IMR-90 (cell line): ENCODE measurements at places on chromosomes 3 and 15. TPM values are rescaled to one million over a fixed set of nuclear protein-coding genes. Genes with fewer than 3 reads are reported as not detected.
A peak's percentile ranks its signal among the peaks of the same experiment; 100 is the strongest.

- DNase-seq = no peak
These were observed 26.4 kb upstream of the SCN10A start for GRCh38 chr3:38842266-38842965.

- DNase-seq = no peak
These were observed 153.5 kb downstream of the MECOM start for GRCh38 chr3:169509780-169510692.

DNA sequence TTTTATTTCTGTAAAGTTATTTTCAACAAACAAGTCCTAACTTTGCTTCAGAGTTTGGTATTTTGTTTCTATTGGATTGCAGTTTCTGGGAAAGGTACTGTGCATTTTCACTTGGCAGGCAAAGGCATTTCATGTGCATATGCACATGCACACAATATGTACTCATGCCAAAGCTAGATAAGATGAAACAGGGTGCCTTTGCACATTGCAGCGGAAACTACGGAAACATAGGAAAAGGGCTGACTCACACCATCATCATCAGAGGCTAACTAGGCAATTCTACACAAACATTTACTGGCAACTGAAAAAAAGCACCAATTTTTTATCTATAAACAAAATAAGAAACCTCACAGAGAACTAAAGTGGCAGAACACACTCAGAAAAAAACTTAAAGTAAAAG, 550.6 kb upstream of the NECTIN3 start:
- DNase-seq = peak; percentile 98

- peak; percentile 29 for DNase-seq
These were observed 44.4 kb upstream of the FAN1 start for GRCh38 chr15:30859091-30859874.

GRCh38 chr15:45799508-45799907, 164.7 kb downstream of the SQOR start:
- DNase-seq = no peak

- no peak for DNase-seq
These were observed 56.6 kb downstream of the ETV5 start for GRCh38 chr3:186052096-186052840.

DNA sequence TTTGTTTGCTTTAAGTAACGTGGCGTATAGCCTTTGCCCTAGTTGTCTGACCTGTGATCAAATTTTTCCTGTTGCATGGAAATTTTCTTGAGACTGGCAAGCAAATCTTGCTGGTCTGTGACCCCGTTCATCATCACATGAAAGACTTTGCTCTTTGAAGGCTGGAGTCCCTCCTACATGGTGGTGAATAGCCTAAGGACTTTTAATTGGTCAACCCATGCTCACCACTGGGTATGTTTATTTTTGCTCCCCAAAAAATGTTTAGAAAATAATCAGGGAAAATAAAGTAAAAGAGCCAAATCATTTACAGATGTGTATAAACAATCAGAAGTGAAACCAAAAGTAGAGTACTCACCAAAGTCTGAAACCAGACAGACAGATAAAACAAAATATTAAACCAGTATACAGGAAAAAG, 1075.3 kb upstream of the ALCAM start:
- no peak for DNase-seq

GRCh38 chr15:94258246-94258645, 26.9 kb downstream of the MCTP2 start:
- DNase-seq = no peak

- no peak for DNase-seq
These were observed 12.9 kb downstream of the DUOX2 start for GRCh38 chr15:45100884-45101625.

GRCh38 chr15:36498916-36499315, 80.5 kb upstream of the CDIN1 start:
- DNase-seq = no peak

DNA sequence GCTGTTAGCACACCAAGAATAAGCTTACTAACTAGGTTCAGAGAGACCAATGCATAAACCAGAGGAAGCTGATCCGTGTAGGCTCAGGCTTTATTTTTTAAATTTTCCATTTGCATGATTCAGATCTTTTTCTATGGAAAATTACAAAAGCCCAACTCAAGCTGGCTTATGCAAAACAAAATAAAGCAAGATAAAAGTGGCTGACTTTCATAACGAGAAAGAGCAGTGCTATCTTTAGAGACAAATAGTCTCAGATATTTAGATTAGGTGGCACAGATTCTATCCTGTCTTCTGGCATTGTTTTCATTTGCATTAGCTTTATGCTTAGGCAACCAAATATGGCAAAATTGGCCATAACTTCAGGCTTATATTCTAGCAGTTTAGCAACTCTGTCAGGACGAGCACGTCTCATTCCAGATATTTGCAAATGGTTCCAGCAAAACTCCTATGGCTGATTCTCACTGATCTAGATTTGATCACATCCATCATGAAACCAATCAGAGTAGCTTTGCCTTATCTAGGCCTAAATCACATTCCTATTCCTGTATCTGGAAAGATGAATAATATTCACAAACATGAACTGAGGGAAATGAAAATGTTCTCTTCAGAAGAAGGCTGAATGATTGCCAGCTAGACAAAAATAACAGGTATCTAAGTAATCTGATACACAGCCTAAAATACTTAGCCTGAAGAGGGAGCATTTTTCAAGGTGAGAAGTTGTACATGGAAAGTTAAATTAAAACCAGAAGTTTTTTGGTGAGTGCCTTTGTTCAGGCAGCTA, 216.4 kb upstream of the DPPA4 start:
- peak; percentile 18 for DNase-seq

DNA sequence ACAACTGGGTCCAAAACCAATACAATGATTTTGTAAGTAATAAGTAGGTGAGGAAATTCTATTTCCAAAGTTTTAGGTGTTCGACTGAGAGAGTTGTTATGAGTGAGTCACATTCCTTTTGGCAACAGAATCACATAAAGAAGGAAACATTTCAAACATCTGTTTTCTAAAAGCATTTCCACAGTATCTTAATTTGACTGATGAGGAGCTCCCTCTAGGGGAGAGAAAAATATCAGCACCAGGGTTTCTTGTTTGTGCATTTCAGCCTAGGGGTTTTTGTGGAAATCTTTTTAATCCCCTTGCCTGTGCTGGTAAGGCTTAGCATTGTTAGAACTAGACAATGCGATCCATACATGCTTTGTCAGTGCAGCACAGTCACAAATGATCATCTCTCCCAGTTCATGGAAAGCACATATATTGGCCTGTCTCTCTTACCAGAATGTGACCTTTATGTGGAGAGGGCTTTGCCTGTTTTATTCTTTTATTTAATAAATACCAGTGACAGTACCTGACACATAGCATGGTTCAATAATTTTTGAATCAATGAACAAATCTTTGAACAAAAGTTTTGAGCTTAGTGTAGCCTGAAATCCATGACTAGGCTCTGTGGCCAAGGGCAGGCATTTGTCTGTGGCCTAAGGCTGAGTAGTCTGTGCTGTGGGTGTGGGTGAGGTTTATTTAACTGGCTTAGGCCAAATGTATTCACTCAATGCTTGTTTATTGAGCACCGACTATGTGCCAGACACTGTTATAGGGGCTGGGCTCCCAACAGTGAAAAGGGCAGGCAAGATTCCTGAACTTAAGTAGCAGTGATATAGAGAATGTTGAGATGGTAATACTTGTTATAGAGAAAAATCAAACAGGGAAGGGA, 21.1 kb upstream of the IQCF6 start:
- peak; percentile 82 for DNase-seq

- no peak for DNase-seq
These were observed 171.1 kb downstream of the MAGI1 start for GRCh38 chr3:65867463-65868210.

- DNase-seq = no peak
These were observed 18.5 kb downstream of the IGF1R start for GRCh38 chr15:98666841-98667240.

- DNase-seq = no peak
These were observed 221.6 kb downstream of the FGF12 start for GRCh38 chr3:192505731-192506130.

- no peak for DNase-seq
These were observed 305.1 kb downstream of the GAP43 start for GRCh38 chr3:115928376-115928775.

DNA sequence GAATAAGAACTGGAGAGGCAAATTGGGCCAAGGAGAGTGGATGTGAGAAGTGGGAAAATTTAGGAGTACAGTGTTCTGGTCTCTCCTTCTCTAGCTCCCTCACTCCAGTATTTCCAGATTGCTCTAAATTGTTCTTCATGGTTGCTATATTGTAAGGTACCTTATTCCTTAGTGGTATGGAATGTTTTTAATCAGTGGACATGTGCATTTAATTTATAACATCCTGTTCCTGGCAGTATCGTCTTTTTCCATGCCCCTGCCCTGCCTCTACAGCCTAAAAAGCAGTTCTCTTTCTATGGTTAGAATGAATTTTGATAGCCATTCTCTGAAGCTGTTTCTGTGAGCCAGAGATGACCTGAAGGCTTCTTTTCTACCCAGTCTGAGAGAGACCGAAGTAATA, 180.5 kb downstream of the TCF12 start:
- DNase-seq = no peak

GRCh38 chr3:105933871-105934270, 65.1 kb upstream of the CBLB start:
- DNase-seq = peak; percentile 67

DNA sequence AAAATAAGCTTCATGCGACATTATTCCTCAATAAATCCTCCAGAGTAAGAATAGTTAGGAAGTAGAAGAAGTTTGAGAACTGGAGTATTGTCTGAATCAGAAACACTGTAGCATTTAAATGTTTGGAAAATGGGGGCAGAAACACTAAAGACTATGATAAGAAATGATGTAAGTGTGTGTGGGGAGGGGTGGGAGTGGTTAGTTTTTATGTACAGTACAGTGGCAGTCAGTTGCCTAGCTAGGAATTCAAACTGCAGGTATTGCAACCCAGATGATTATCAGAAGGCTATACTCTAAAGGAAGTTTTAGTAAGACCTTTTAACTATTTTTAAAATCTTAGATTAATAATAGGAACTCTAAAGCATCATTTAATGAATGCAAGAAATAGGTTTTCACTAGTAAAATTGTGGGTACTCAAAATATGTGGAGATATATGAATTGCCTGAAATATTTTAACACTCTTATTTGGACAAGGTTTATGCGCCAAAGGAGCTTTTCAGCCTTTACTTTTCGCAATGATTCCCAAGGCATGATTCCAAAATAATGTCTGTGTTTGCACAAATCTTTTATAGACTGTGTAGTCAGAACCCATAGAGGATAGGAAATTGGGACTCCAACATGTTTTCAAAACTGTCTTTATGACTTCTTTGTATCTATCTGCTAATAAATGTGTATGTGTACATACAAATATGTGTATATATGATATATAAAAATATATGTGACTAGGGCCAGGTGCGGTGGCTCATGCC, 8.0 kb upstream of the CCDC50 start:
- no peak for DNase-seq

GRCh38 chr3:156253150-156253549, 132.8 kb downstream of the KCNAB1 start:
- no peak for DNase-seq

DNA sequence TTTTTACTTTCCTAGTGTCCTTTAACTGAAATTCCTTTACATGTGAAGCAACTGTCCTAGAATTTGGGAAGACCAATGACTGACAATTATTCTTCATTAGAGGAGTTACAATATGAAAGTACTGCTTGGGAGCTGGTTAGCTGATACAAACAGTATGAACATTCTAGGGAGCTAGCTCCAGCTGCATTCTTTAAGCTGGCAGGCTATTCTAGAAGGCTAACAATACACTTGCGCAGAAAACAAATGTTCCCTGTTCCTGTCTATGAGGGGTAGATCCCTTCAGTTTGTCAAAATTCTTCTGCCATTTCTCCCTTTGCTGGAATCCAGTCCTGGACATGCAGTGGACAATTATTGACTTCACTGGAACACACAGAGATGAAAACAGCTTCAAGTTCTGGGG, 60.2 kb upstream of the NANOGP8 start:
- DNase-seq = no peak

- no peak for DNase-seq
These were observed 1.5 kb downstream of the NICN1 start for GRCh38 chr3:49427586-49427985.

- DNase-seq = no peak
These were observed 1.3 kb downstream of the NGLY1 start for GRCh38 chr3:25781758-25782594.

Gene SMCO1
- not detected in 2 replicates for polyA plus RNA-seq

Gene PARP14
- 6.9 and 9.3 TPM in 2 replicates for polyA plus RNA-seq

Gene DLL4
- 3.4 and 3.6 TPM in 2 replicates for polyA plus RNA-seq

Gene ZNF660
- polyA plus RNA-seq = 0.59 and 0.70 TPM in 2 replicates

Gene PSMD6
- 86.6 and 87.0 TPM in 2 replicates for polyA plus RNA-seq

Gene CLEC3B
- 13.2 and 13.8 TPM in 2 replicates for polyA plus RNA-seq

Gene HYKK
- 2.7 and 3.8 TPM in 2 replicates for polyA plus RNA-seq

Gene CP
- not detected in 2 replicates for polyA plus RNA-seq

Gene GOLGA6L10
- polyA plus RNA-seq = 0.62 and 0.79 TPM in 2 replicates

Gene LRRC31
- polyA plus RNA-seq = not detected in 2 replicates

Gene FES
- polyA plus RNA-seq = 10.5 and 12.5 TPM in 2 replicates

Gene SLC12A1
- not detected in 2 replicates for polyA plus RNA-seq

Gene TMEM40
- polyA plus RNA-seq = 0.27 and 0.29 TPM in 2 replicates

Gene GABRG3
- polyA plus RNA-seq = not detected in 2 replicates

Gene NMNAT3
- polyA plus RNA-seq = 0.12 and 0.47 TPM in 2 replicates

Gene ITIH1
- polyA plus RNA-seq = not detected in 2 replicates

Gene DCBLD2
- polyA plus RNA-seq = 119 and 121 TPM in 2 replicates

Gene KLF13
- 10.6 and 11.8 TPM in 2 replicates for polyA plus RNA-seq

Gene MRPL3
- 99.5 and 107 TPM in 2 replicates for polyA plus RNA-seq

Gene LSAMP
- polyA plus RNA-seq = 7.9 and 8.0 TPM in 2 replicates

Gene GOLGA6L7
- polyA plus RNA-seq = not detected in 2 replicates
